ENCODE measurements at places on chromosomes 3 and 15.
A peak's percentile ranks its signal among the peaks of the same experiment; 100 is the strongest.

DNA sequence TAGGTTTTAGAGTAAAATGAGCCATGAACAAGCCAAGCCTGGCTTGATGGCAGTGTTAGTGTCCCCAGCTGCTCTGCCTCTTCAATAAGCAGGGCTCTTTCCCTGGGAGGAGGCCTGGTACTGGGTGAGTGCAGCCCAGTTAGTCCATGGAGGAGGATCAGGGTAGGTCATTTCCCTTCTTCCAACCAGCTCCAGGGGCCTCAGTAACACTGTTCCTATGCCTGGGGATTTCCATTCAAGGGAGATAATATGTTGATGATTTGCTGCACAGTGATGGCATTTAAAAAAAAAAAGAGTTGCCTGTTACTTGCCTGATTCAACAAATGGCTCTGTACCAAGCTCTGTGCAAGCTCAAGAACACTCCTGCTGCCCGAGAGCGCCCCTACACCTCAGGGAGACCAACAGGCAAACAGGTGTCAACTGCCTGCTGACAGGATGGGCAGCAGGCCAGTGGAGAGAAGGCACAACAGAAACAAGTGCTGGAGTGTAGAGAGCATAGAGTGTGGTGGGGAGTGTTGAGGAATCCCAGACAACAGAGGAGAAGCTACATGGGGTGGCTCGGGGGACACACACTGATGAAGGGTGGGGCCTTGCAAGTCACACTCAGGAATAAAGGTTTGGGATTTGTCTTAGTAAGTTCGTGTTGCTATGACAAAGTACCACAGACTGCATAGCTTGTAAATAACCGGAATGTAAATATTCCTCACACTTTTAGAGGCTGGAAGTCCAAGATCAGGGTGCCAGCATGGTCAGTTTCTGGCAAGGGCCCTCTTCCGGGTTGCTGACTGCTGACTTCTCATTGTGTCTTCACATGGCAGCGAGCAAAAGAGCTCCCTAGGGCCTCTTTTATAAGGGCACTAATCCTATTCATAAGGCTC lies 78.6 kb upstream of the PXYLP1 start:
- no peak for DNase-seq

DNA sequence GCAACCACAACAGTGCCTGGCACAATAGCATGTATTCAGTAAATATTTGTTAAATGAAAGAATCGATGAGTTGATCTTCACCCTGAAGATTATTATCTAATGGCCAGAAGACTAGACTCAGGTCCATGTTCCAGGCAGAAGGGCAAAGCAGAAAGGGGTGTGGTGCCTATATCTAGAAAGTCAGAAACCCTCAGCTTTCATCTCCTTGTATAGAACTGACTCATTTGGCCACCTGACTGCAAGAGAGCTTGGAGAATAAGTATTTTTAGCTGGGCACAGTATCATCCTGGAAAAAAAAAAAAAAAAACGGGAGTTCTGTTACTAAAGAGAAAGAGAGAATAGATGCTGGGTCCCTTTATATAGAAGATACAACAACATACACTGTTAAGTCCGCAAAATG lies 69.7 kb upstream of the SPRED1 start:
- no peak for DNase-seq

DNA sequence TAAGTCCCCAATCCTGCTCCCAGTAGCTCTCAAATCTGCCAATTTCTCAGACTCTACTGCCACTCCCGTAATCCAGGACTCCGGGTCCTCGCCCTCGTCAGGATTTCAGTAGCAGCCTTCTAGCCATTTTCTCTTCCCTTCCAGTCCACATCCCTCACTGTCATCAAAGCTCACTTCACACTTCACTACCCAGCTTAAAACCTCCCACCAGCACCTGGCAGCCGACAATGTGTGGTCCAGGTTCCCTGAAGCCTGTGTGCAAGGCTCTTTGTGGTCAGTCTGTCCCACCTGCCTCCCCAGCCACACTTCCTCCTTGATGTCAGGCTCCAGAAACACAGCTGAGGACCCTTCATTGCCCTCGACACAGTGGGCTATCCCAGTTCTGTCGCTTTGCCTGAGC lies 304.5 kb upstream of the ROPN1 start:
- DNase-seq = no peak

DNA sequence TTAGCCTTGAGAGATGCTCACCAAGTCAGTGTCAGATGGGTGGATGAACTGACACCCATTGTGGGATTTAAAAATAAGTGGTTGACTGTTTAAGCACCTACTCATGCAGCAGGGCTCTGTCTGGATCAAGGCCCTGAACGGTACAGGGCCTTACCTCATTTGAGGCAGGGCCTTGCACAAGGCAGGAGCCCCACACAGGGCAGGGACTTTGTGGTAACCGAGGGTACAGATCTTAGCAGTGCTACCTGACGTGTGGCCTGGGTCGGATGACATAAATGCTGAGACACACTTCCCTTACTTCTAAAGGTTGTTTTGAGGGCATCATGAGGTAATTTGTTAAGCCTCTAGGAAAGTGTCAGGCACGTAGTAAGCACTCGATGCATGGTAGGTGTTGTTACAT lies 59.5 kb upstream of the PLXNA1 start:
- no peak for DNase-seq

- DNase-seq = no peak
Measured at GRCh38 chr15:40747685-40748631, 7.1 kb downstream of the RMDN3 start.

- peak; percentile 32 for DNase-seq
Measured at GRCh38 chr15:55823699-55824340, 80.9 kb upstream of the PRTG start.

GRCh38 chr15:50009634-50010033 lies 109.4 kb downstream of the ATP8B4 start:
- no peak for DNase-seq

DNA sequence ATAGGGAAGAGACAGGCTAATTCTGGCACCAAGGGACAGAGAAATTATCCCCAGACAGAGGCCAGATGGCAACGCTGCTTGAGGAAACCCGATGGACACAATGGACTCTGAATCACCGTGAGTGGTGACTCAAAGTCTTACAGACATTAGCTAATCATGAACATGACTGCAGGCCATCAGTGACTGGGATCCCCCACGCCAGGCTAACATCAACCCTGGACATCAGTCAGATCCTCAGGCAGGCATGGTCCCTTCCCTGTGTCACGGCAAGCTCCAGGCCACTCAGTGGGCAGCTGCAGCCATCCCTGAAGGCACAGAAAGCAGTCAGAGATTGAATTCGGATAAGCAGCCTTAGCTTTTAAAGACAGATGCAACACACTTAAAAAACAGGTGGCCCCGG lies 23.8 kb upstream of the OXTR start:
- peak; percentile 40 for DNase-seq

DNA sequence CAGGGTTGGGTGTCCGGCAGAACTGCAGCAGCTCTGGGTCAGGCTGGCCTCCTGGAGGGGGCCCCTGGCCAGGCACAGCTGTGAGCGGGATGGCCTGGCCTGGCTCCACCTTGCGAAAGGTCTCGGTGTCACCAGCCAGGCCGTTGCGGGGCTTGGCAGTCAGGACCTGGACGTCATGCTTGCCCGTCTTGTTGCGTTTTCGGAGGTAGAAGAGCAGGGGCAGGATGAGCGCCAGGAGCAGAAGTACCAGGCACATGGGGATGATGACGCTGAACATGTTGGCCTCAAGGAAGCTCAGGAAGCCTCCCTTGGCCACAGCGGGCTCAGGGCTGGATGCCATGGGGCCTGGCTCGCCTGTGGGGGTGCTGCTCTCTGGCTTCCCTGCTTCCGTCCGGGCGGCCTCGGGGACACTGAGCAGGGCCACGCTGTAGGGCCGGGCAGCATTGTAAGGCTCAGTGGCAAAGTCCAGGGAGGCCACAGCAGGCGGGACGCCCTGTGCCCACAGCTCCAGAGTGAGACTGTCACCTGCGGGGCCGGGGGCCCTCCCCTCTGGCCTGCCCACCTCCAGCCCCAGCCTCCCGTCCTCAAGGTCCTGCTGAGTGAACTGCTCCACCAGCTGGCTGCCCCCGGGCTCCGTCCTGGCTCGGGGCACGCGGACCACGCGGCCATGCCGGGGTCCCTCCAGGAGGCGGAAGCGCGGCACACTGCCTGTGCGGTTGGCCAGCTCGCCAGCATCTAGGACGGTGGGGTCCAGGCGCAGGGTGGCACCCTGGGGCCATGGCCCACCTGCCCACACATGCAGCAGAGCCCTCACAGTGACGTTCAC lies 28.1 kb downstream of the SNX33 start:
- DNase-seq = no peak

DNA sequence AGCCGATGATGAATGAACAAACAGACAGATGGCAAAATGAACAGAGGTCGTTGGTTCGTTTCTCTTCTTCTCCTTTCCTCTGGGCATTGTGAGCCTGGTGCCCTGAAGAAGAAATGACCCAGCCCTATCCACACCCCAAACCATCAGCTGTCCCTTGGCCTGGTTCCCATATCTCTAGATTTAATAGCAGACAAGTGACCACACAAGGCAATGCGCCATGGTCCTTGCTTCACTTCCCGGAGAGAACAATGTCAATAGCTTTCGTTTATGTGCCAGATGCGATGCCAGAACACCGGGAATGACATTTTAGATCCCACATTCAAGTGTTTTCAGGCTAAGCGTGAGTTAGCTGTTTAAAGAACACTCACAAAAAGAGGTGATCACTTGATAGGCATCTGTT lies 17.7 kb downstream of the POC1A start:
- no peak for DNase-seq

- DNase-seq = no peak
Measured at GRCh38 chr15:82715003-82715402, 5.3 kb upstream of the AP3B2 start.

DNA sequence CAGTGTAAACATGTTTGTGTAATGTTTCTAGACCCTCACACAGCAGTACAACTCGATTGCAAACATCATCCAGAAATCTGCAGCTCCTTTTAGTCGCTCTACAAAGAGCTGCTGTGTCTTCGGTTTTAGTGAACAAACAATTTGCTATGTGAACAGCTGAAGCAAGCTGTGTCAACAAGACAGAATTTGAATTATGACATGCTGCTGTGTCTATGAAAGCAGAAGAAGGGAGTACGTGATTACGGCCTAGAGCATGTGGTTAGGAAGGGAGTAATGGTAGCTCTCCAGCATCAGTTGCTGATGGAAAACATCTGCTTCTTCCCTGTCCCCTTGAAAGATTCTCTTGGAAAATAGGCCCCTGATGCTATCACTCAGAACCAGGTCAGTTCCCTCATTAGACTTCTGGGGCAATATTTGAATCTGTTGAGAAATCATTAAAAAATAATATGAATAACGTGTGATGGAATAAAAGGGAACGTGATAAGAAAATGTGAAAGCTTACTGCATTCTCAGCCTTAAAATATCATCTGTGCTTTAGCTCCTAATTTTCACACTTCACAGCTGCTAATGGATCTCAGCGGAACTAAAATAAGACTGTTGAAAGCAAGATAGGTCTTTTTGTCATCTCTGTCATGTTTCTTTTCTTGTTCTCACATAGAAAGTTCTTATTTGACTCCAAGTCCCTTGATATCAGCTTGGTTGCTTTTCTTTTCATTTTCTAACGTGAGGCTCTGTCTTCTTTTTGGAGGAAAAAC lies 891.5 kb downstream of the ROBO2 start:
- DNase-seq = peak; percentile 46

DNA sequence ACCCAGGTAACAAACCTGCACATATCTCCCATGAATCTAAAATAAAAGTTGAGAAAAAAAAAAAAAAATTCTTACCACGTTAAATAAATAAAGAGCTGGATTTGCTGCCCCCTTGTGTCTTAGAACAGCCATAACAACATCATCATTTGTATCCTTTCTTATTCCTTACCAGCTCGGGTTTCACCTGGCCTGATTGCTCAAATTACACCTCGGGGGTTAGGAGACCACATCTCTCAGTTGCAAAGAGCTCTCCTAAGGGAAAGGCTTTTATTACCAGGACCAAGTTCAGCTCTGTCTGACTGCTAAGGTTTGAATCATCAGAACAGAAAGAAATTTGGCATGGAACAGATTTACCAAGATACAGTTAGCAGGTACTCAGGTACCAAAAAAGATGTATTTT lies 25.8 kb upstream of the RPL39L start:
- peak; percentile 64 for DNase-seq

- peak; percentile 74 for DNase-seq
Measured at GRCh38 chr3:133930341-133930933, 34.8 kb upstream of the RAB6B start.

DNA sequence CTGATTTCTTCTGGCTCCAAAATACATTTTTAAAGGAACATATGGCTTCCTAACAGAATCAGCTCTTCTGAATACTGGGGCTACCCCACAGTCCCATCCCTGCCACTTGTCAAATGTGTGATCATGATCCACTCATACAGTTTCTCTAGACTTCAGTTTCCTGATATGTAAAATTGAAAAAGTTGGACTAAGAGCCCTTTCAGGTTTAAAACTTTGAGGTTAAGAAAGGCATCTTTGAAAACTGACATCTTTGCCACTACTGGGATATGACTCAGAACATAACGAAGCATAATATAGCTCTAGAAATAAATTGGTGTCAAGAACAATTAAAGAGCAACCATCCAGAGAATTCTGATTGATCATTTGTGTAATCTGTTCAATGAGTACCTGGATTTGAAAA lies 248.3 kb downstream of the IL5RA start:
- DNase-seq = no peak

Data from fibroblast of skin of right biceps (primary cell).